Hypothalamus (tissue), 51 donors: ENCODE measurements at places on chromosomes 5 and 9.

DNA sequence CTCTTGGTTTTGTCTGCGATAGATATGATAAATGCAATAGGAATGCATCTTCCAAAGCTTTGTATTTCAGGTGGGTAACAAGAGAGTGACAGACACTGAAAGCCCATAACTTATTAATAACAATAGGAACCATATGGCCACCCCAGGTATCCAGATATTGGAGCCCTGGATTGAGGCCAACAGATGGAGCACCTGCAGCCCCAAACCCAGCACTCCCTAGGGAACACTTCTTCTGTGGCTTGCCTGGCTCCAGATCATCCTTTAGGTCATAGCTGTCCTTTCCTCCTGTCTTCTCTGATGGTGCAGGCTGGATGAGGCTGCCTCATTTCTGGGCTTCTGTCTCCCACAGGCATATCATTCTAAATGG is 5.0 kb upstream of the IL3 start:
- DNase-seq, result no peak

- DNase-seq, result no peak
Observed at GRCh38 chr9:63817622-63818518, 1467.1 kb downstream of the FOXD4L5 start.

GRCh38 chr5:74665273-74665672 is 19.8 kb upstream of the HEXB start:
- no peak for DNase-seq

- DNase-seq, result no peak
Observed at GRCh38 chr9:81028504-81028903, 660.8 kb downstream of the TLE1 start.

- DNase-seq, result no peak
Observed at GRCh38 chr9:13556656-13557055, 277.2 kb upstream of the MPDZ start.

DNA sequence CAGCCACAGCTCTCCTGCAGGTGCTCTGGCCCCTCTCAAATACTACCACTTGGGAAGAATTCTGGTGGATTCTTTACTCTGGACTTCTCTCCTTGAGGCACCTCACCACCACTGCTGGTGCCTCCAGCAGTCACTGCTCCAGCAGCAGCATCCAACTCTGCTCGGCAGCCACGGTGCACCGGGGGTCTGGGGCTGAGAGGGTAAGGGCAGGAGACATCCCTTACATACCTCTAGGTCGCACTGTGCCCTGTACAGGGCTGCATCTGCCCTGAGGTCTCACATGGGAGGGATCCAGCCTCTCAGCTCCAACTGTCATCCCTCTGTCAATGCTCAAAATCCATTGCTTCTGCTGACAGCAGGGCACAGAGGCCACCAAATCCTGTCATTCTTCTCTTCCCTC is 588.2 kb downstream of the CDK5RAP2 start:
- no peak for DNase-seq

GRCh38 chr5:141695627-141696215 is 13.7 kb upstream of the ARAP3 start:
- DNase-seq, result no peak

DNA sequence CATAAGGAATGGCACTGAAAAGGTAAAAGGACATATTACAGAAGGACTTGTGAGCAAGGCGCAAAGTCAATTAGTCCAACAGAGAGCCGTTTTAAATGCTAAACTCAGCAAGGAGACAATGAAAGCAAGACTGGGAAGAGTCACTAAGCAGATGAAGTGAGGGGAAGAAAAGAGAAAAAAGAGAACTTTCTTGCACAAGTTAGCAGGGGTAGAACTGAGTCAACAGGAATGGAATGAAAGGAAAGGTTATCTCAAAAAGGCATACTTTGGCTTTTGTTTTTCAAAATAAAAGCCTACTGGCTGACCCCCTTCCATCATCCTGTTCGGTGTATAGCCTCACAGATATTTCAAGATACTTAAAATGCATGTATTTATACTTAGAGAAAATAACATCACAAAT is 75.0 kb downstream of the NR6A1 start:
- no peak for DNase-seq

DNA sequence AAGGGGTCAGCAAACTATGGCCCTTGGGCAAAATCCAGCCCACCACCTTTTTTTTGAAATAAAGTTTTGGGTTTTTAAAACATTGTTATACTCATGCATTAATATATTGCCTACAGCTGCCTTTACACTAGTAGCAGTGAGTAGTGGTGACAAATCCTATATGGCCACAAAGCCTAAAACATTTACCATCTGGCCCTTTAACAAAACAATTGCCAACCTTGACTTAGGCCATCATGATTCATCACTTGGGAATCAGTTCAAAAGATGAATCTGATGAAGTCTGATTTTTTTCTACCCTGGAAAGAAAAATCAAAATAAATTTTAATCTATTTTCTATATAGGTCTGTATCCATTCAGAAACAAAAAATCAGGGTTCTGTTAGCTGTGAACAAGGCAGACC is 484.9 kb downstream of the BNC2 start:
- DNase-seq, result no peak

DNA sequence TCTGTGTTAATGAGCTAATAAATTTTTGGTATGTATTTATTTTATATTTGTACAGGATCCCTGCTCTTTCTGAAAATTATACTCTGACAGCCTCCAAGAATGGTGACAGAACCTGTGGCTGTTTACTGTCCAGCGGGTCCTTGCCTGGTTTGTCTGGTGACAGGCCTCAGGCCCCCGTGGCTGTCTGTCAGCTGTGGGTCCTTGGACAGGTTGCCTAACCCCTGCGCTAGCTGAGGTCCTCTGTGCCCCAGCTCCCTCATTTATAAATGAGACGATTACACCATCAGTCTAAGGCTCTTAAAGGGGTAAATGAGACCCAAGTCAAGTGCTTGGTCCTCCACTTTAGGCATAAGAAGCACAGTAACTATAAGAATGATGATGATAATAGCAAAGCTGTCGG is 125.1 kb upstream of the COL5A1 start:
- DNase-seq, result no peak

- DNase-seq, result no peak
Observed at GRCh38 chr5:92674321-92674720, 906.7 kb downstream of the NR2F1-AS1 start.

DNA sequence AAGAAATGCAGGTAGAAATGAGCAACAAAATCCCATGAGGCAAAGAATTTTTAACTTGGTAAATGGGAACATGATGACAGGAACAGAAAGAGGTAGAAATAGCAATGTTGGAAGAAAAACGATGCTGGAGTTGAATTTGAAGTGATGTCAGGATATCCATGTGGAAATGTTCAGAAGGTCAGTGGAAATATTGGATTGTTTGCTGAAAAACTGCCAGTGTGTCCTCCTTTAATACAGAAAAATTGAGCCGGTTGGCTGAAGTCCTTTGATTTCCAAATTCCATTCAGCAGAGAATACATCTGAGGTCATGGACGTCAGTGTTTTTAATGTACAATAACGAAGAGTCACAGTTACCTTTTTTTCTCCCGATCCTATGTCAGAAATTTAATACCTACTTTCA is 110.0 kb upstream of the DMAC1 start:
- no peak for DNase-seq

- DNase-seq, result no peak
Observed at GRCh38 chr9:87216036-87216435, 268.7 kb upstream of the GAS1 start.
